ENCODE measurements at places on chromosomes 16 and 17.

- DNase-seq: no peak
- H3K27me3 ChIP-seq: no peaks in the 10 kb centered on the region
- no peak overlapping the region for H3K27ac ChIP-seq
These were observed 68.2 kb downstream of the CDK12 start for GRCh38 chr17:39529455-39529854.

DNA sequence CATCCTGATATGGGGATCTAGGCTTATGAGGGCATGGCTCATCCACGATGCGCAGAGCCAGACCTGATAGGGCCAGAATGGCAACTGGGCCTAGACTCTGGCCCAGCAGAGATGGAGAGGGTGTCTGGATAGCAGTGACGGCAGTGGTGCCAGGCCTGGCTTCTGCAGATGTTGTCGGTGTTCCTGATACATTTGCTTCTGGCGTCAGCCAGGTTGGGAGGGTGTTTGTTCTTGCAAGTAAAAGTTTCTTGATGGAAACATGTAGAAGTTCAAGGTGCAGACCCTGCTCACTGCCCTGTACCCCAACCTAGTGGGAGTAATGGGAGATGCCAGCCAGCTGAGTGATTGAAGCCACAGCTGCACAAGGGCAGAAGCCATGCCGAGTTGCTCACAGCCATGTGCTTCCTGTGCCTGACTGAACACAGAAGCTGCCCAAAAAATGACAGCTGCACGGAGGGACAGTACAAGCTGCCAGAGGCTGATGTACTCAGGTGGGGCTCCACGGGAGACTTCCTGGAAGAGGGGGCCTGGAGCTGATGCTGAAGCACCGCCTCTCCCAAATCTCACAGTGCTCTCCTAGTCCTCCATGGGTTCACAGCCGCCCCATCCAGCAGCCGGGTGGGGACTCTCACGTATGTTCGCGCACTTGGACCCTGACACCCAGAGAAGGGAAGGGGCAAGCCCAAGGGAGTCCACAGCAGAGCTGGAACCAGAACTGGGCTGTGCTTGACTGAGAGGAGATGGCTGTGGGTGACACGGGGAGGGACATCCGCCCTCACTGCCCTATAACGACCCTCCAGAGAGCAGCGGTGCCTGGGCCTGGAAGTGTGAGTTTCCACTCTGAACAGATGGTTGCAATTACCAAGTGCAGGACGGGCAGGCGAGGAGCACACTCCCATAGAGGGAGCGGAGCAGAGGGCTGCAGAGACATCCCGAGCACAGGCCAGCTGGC is 78.7 kb downstream of the N4BP1 start:
- no peak overlapping the region for H3K27ac ChIP-seq
- H3K36me3 ChIP-seq: no peaks in the 10 kb centered on the region

GRCh38 chr17:49621946-49622529 is 46.4 kb downstream of the NXPH3 start:
- H3K27ac ChIP-seq: peak overlapping the region; percentile 90
- peaks cover 92% of the 10 kb centered on the region for H3K4me1 ChIP-seq
- DNase-seq: no peak
- no peaks in the 10 kb centered on the region for H3K27me3 ChIP-seq

DNA sequence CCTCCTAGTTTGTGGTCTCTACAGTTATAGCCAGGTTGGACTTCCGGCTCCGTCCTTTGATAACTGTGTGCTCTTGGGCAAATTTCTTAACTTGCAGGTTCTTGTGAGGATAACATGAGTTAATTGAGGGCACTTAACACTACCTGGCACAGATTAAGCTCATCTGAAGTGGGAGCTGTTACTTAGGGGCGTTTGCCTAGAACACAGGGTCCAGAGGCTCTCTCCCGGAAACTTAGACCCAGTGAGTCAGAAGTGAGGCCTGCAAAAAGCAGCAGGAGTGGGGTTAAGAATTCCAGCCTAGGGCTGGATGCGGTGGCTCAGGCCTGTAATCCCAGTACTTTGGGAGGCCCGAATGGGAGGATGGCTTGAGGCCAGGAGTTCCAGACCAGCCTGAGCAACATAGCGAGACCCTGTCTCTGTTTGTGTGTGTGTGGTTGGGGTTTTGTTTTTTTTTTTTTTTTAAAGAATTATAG is 1.4 kb downstream of the MVP start:
- no peak for DNase-seq
- peak overlapping the region; percentile 59 for H3K4me3 ChIP-seq
- H3K27me3 ChIP-seq: no peaks in the 10 kb centered on the region
- H3K36me3 ChIP-seq: peaks cover 22% of the 10 kb centered on the region

DNA sequence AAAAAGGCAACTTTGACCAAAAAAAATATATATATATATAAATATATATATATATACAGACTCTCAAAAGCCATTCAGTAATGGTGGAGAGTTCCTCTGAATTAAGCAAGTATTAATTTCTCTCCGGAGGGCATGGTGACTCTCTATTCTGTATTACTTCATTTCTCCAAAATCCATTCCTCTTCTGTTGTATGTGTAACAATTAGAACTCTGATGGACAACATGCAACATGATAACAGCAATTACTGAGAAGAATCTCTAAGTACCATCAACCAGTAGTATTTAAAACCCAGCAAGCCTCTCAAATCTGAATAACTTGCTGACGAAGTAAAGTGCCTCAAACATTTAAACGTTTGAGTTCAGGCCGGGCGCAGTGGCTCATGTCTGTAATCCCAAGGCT is 2.3 kb downstream of the GRB2 start:
- H3K27ac ChIP-seq: no peak overlapping the region
- H3K4me1 ChIP-seq: peaks cover 38% of the 10 kb centered on the region
- peak overlapping the region; percentile 100 for H3K4me3 ChIP-seq
- H3K36me3 ChIP-seq: no peaks in the 10 kb centered on the region
- DNase-seq: no peak
- H3K27me3 ChIP-seq: no peaks in the 10 kb centered on the region

- no peak for DNase-seq
- no peak overlapping the region for H3K27ac ChIP-seq
- H3K4me1 ChIP-seq: no peaks in the 10 kb centered on the region
- H3K27me3 ChIP-seq: no peaks in the 10 kb centered on the region
- H3K4me3 ChIP-seq: no peak overlapping the region
These were observed 166.0 kb upstream of the CDH13 start for GRCh38 chr16:82460766-82461165.

DNA sequence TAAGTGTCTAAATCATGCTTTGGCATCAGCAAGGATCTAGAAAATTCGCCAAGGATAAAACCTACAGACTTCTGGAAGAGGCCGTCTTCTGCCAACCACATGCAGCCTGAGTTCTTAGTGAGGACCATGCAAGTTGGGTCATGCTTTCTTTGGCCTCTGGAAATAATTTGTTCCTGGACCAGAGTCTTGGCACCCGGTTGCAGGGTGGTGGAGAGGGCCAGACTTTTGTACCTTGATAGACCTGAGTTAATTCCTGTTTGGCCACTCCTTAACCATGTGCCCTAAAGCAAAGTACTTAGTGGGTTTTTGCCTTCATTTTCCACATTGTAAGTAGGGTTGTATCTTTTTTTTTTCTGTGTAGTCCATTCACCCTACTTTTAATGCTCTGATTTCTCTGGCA is 283.4 kb upstream of the IRX5 start:
- peak overlapping the region; percentile 43 for H3K27ac ChIP-seq
- H3K27me3 ChIP-seq: no peaks in the 10 kb centered on the region
- H3K4me1 ChIP-seq: peaks cover 22% of the 10 kb centered on the region
- no peaks in the 10 kb centered on the region for H3K36me3 ChIP-seq

GRCh38 chr16:89484923-89485679 is 5.3 kb downstream of the ANKRD11 start:
- H3K27me3 ChIP-seq: no peaks in the 10 kb centered on the region
- DNase-seq: no peak
- H3K4me3 ChIP-seq: no peak overlapping the region
- peaks cover 48% of the 10 kb centered on the region for H3K4me1 ChIP-seq
- no peaks in the 10 kb centered on the region for H3K36me3 ChIP-seq

DNA sequence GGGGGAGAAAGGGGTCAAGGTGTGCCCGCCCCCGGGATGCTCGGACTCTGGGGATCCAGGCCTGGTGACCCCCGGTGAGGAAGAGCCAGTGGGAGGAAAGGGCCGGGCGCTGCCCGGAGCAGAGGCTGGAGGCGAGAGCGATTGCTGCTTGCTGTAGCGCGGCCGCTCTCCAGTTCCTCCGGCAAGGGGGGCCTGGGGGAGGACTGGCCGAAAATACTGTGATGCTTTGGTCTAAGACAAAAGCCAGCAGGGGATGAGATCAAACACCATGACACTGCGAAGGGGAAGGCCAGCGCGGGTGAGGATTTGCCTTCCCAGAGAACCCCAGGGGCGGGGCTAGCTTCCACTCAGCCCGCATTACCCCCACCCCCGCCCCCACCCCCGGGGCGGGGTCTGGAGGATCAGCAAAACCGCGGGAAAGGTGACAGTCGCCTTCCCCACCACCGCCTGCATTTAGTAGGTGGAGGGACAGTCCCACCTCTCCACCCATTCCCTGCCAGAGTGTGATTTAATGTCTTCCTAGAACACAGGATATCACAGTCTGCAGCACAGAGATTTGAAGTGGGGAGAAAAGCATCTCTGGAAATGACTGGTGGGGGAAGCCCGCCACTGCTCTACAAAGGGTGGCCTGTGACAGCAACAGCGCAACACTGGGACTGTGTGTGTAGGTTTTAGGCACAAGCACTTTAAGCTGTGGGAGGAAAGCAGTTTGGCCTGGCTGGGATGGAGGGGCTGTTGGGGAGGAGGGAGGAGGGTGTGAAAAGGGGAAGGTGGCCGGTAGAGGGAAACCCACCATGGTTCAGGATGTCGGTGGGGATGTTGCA is 25.7 kb downstream of the MRC2 start:
- H3K4me3 ChIP-seq: peak overlapping the region; percentile 65
- peak overlapping the region; percentile 76 for H3K27ac ChIP-seq
- peak; percentile 80 for DNase-seq
- H3K4me1 ChIP-seq: peaks cover 23% of the 10 kb centered on the region
- H3K27me3 ChIP-seq: no peaks in the 10 kb centered on the region

DNA sequence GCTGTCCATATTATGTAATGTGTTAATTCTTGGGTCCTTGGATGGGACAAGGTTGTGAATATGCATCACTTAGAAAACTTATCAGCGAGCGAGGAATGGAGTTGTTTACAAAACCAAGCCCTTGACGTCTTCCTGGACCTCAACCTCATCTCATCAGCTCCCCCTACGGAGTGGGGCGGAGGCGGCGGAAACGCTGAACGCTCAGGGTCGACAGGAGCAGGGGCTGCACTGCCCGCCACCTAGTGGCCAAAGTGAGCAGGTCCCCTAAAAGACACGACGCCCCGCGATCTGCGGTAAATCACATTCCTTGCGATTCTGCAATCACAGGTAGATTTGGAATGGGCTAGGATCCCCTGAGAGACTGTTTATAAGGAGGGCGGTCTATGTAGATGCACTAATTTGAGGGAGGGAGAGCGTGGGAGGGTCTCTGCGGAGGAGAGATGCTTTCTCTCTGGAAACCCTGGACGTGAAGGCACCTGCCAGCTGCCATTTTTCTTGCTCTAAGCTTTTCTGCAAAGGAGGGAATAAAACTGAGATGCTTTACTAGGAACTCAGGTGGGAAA is 5.4 kb upstream of the ICAM2 start:
- no peak overlapping the region for H3K27ac ChIP-seq
- no peak overlapping the region for H3K4me3 ChIP-seq
- H3K27me3 ChIP-seq: peaks cover 11% of the 10 kb centered on the region
- H3K4me1 ChIP-seq: no peaks in the 10 kb centered on the region
- H3K36me3 ChIP-seq: no peaks in the 10 kb centered on the region

- H3K4me3 ChIP-seq: no peak overlapping the region
- H3K4me1 ChIP-seq: no peaks in the 10 kb centered on the region
- no peak overlapping the region for H3K27ac ChIP-seq
- no peaks in the 10 kb centered on the region for H3K36me3 ChIP-seq
These were observed 532.7 kb upstream of the CDH8 start for GRCh38 chr16:62568926-62569325.

DNA sequence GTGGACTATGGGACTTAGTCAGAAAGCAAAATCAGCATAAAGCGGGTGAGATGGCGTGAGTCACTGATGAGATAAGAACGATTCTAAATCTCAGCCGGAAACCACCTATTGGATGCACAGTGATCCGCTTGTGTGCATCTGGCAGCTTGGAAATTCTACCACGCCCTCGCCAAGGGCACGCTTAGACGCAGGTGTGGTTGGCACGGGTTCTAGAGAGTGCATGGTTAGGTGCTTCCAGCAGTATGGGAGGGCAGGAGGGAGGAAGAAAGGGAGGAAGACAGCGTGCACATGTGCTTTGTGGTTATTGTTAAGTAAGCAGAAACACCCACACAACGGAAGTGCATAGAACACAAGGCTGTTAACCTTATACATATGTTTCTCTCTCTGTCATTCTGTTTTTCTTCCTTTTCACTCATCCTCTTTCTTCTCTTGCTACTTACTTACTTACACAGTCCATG is 374.0 kb upstream of the ASIC2 start:
- no peak for DNase-seq
- no peak overlapping the region for H3K4me3 ChIP-seq
- H3K27ac ChIP-seq: no peak overlapping the region

- H3K4me3 ChIP-seq: no peak overlapping the region
- peak; percentile 67 for DNase-seq
- H3K27me3 ChIP-seq: no peaks in the 10 kb centered on the region
- no peak overlapping the region for H3K27ac ChIP-seq
- H3K4me1 ChIP-seq: peaks cover 8% of the 10 kb centered on the region
These were observed 67.4 kb downstream of the MYO18A start for GRCh38 chr17:29112771-29113295.

GRCh38 chr16:5791011-5791657 is 693.5 kb upstream of the EEF2KMT start:
- H3K27me3 ChIP-seq: no peaks in the 10 kb centered on the region
- no peaks in the 10 kb centered on the region for H3K4me1 ChIP-seq
- no peaks in the 10 kb centered on the region for H3K36me3 ChIP-seq
- H3K27ac ChIP-seq: no peak overlapping the region
- H3K4me3 ChIP-seq: no peak overlapping the region

DNA sequence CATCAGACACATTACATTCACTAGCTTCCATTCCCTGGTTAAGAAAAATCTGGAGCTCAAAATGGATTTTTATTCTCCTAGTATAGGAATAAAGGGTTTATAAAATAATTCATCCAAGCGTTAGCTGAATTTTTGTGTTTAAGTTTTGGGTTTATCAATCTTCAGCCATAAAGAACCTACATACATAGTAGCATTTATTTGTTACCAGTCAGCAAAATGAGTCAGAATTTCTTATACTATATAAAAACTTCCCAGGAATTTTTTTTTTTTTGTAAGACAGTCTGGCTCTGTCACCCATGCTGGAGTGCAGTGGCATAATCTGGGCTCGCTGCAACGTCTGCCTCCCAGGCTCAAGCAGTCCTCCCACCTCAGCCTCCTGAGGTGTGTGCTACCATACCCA is 40.2 kb upstream of the SLC12A3 start:
- no peak overlapping the region for H3K27ac ChIP-seq
- H3K27me3 ChIP-seq: no peaks in the 10 kb centered on the region
- H3K4me1 ChIP-seq: no peaks in the 10 kb centered on the region
- DNase-seq: no peak
- H3K36me3 ChIP-seq: peaks cover 70% of the 10 kb centered on the region
